Activated T-cell treated with anti-CD3 and anti-CD28 coated beads for 48 hours (primary cell): ENCODE measurements at places on chromosomes 12 and 14.

DNA sequence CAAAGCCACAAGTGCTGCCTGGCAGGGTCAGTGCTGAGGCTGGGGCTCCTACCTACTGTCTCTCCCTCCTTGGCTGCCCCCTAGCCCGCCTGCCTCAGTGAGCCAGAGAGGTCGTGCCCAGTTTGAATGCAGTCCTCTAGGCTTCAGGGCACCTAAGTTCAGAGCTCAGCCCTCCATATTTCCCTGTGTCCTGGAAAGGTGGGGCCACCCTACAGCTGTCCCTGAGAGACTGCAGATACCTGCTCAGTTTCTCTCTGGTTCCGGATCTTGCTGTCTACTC is 142.6 kb downstream of the CALM1 start:
- DNase-seq: no peak

DNA sequence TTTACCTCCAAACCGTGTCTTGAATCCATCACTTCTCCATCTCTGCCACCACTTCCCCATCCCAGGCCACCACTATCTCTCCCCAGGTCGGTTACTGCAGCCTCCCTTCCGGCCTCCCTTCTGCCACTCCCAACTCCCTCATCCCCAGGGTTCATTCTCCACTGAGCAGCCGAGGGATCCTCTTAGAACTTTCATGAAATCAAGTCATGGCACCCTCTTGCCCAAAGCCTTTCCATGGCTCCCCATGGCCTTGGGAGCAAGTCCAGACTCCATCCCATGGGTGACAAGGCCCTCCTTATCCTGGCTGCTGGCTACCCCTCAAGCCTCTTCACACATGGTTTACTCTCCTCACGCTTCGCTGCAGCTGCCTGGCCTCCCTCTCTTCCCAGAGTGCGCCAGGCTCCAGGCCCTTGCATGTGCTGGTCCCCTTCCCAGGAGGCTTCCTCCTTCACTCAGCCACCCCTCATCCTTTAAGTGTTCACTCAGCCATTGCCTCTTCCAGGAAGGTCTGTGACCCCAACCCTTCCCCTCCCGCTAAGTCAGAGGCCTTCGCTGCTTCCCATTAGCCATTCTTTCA is 17.9 kb upstream of the SH2B3 start:
- no peak for DNase-seq

DNA sequence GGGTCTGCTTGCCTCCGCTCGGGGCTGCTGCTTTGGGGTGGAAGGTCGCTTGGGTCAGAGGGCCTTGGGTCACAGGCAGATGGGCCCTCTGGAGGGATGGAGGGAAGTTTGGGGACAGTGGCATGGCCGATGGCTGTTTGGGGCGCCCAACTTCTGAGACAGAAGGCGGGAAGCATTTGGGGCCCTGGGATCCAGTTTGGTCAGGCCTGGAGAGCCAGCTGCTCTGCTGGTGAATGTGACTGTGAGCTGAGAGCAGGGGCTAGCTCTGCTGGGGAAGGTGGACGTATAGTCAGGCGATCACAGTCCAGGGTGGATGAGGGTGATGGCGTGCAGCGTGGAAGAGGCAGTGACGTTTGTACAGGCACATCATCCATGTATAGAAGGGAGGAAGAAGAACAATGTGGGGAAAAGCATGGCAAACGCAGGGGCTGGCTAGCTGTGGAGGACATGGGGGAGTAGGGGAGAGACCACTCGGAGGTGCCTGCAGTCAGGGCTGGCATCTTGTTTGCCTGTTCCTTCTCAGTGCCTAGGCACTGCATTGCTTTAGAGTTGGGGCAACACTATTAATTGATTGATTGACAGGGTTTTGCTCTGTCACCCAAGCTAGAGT is 57.5 kb downstream of the TSPAN9 start:
- no peak for DNase-seq

GRCh38 chr12:6872073-6873048 is 742 bp downstream of the SPSB2 start:
- peak; percentile 85 for DNase-seq

- no peak for DNase-seq
These were observed 42.4 kb downstream of the OVCH1 start for GRCh38 chr12:29455087-29455486.

DNA sequence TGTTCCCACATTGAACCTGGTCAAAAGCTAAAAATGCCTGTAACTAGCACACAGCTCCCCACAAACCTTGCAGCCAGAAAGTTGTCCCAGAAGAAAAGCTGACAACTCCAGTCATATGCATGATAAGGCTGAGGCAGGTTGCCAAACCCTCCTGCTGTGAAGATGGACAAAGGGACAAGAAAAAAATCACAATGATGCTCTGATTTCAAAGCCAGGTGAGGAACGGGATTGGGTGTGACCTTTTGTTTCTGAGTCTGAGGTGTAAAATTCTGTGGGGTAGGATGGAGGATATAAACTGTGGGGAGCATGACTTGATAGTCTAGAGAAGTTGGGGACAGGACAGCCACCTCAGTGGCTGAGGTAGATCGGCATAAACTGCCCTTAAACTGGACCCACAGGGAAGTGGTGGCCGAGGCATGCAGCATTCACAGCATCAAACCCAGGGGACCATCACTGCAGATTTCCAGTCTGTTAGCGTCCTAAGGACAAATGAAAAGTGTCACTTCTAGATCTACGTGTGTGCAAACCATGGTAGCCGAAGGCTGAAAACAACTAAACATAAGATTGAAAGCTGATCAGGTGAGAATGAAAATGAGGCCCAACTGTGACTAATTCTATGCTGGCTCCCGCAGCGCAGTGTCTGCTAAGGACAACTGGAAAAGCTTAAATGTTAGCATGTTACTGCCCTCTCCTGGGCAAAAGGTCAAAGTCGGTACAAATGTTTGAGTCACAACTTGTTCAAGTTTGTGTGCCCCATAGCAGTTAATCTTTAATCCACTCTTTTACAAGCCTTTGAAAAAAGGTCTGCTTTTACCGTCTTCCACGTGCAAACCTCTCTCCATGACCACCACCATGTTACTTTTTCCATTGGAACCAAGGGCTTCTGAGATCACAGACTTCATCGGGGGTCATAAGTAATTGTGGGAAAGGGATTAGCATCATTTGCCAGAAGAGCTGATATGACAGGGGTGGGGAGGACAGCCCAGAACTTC is 39.8 kb downstream of the GRIN2B start:
- no peak for DNase-seq

- no peak for DNase-seq
These were observed 86.2 kb downstream of the HELB start for GRCh38 chr12:66388517-66388916.

DNA sequence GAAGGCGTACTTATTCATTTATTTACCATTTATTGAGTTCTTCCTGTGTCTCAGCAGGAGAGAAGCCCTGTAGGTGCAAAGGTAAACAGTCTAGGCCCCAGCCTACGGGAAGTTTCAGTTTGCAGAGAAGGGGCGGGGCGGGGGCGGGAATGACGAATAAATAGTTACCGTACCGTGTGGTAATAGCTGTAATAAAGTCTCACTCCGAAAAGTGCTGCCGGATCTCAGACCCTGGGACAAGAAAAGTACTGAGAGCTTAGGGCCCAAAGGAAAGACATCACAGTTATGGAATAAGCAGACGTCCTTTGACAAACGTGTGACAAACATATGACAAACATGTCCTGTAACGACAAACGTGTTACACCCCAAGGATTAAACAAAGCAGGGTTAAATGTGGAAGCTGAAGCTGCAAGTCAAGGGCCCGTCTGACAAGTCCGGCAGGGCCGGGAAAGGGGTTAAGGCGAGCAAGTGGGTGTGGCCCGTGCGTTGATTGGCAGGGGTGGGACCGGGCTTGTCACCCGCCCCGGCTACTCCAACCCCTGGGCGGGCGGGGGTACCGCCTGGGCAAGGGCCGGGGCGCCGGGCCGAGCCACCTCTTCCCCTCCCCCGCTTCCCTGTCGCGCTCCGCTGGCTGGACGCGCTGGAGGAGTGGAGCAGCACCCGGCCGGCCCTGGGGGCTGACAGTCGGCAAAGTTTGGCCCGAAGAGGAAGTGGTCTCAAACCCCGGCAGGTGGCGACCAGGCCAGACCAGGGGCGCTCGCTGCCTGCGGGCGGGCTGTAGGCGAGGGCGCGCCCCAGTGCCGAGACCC is at the start of gene LRP10:
LRP10 (plus strand) TSS at position 517 of the 809 bp plus-strand sequence. CDS start 564 bp downstream, outside the sequence.
- DNase-seq: peak; percentile 76

DNA sequence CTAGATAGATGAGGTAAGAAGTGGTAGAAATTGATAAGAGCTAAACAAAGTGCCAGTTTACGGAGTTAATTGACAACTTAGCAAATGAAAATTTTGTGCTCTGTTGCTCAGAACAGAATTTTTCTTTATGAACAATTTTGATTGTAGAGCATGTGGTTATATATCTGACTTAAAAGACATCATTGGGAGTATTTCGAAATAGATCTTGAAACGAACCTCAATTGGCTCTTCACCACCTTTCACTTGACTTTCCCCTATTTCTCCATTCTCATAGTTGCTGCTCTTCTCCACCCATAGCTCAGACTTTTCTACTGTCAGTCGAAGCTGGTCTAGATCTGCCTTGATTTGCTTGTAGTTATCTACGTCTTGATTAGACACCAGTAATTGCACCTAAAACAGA is 212.1 kb downstream of the ITPR2 start:
- DNase-seq: no peak

- DNase-seq: no peak
These were observed 109.1 kb upstream of the BCAT1 start for GRCh38 chr12:25058012-25058411.
